ENCODE measurements at places on chromosomes 16 and 17.

DNA sequence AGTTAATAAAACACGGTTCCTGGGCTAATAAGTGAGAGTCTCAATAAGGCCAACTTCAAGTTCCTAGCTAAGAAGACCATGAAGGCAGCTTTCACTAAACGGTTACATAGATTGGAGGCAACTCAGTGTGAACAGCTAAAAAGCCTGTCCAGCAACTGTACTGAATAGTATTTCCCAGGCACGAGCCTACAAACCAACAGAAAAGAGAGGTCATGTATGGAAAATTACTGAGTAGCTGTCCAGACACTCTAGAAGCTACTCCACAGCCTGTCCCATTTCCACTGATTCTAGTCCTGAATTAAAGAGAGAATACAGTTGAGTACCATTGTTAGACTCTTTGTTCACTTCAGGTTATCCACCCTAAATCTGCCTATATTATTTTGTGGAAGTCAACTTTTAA lies 36.5 kb upstream of the C17orf78 start:
- DNase-seq: no peak

DNA sequence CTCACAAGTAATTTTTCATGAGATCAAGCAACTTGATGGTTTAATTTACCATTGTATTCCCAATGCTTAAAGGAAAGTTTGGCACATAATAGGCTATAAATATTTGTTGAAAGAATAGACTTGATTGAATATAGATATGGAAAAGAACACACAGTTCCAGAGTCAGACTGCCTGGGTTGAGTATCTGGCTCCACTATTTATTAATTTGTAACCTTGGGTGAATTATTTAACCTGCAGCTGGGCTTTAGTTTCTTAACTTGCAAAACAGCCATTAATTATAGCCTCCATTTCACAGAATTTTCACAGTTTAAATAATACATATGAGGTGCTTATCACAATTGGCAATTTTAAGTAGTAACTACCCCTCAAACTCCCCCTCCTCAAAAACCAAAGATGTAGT lies 73.6 kb downstream of the NCOR1 start:
- no peak for DNase-seq

- no peak for DNase-seq
These were observed 770 bp upstream of the MYH3 start for GRCh38 chr17:10657879-10658278.

DNA sequence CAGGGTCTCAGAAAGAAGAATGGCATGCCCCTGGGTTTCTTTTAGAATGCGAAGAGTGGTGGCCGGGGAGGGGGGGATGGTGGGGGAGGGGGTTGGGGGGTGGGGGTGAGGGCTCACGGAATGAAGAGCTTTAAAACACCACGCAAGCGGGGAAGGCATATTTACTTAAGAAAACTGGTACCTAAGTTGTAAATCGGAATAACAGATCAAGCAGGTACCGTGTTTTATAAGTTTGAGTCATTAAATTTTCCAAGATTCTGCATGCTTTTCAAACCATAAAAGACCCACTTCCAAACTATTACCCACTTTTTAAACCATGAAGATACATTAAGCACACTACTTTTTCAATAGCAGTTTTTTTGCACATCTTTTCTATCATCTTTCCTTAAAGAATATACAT lies 130.2 kb downstream of the STX8 start:
- no peak for DNase-seq

- no peak for DNase-seq
These were observed 61.2 kb upstream of the HSBP1 start for GRCh38 chr16:83746611-83747010.

DNA sequence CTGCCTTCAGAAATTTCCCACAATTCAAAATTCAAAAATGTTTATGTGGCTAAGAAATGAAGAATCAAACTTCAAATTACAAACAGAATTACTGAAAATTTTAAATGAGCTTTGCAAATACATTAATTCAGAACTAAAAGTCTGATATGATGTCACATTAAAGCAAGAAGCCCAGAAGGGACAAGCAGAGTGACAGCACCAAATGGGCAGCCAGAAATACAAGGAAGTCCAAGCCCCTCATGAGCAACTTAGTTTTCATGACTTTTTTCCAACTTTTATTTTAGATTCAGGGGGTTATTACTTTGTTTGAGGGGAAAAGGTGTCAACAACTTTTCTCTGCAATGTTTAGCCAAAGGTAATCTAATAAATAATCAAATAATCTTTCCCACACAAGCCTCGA lies 21.5 kb downstream of the UBE2G1 start:
- DNase-seq: no peak

DNA sequence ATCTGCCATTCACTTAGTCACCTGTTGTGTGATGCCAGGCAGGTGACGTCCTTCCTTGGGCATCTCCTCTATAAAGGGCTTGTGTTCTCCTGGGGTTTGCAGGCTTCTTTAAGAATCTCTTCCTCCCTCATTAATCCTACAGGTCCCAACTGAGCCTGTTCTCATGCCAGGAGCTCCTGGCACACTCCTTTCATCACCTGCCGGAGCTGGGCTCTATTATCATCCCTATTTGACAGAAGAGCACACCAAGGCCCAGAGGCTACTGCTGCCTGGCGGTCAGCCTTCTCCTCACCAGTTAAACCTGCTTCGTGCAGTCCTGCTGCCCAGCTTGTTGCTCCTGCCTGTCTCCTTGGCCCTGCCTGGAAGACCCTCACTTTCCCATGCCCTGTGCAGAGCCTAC lies 51.2 kb downstream of the RAI1 start:
- DNase-seq: no peak

DNA sequence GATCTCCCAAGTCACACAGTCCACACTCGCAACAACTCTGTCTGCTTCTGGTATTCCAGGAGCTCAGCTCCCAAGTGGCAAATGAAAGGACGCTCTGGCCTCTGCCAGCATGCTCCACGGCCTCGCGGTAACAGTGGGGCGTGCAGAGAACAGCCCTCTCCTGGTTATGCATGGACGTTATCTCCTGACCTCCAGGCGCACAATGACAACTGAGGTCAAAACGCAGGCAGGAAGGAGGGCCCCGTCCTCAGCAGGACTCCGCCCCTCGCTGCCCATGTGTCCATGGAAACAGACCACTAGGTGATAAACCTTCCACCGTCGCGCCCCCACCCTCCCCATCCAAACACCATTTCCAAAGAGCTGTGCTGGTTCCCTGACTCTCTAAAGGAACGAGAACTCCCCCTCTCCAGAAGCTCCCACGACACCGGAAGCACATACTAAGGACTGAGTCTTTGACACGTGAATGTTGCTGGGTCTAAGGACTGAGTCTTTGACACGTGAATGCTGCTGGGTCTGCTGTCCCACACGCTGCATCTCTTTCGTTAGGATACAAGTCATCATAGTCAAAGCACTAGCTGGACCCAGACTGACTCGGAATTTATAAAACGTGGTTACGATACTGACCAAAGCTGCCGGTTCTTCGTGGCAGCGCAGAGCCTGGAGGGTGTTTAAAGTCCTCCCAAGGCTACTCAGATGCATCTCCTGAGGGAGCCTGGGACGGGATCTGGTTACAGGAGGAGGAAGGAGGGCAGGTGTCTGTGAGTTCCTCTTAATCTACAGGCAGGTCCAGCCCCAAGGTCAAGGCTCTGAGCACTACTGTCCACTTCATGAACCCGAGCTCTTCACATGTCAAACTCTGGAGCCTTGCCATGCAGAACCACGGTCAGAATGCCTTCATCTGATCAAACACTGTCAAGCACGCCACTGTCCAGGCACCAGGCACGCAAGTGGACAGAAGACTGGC lies 43.9 kb downstream of the KLHDC4 start:
- DNase-seq: no peak

- peak; percentile 82 for DNase-seq
These were observed 381.7 kb downstream of the SLC39A11 start for GRCh38 chr17:72710834-72711233.

DNA sequence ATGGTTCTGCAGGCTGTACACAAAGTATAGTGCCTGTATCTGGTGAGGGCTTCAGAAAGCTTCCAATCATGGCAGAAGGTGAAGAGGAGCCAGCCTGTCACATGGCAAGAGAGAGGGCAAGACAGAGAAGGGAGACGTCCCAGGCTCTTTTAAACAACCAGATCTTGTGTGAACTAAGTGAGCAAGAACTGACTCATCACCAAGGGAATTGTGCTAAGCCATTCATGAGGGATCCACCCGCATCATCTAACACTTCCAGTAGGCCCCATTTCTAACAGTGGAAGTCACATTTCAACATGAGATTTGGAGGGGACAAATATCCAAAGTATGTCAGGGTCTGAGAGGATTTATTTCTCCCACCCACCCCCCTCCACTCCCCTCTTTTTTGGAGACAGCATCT lies 56.2 kb upstream of the ELAC2 start:
- DNase-seq: peak; percentile 36

GRCh38 chr16:85699628-85700027 lies 10.9 kb upstream of the GINS2 start:
- DNase-seq: peak; percentile 29

- peak; percentile 54 for DNase-seq
These were observed 3.7 kb downstream of the BAHCC1 start for GRCh38 chr17:81398832-81399411.

DNA sequence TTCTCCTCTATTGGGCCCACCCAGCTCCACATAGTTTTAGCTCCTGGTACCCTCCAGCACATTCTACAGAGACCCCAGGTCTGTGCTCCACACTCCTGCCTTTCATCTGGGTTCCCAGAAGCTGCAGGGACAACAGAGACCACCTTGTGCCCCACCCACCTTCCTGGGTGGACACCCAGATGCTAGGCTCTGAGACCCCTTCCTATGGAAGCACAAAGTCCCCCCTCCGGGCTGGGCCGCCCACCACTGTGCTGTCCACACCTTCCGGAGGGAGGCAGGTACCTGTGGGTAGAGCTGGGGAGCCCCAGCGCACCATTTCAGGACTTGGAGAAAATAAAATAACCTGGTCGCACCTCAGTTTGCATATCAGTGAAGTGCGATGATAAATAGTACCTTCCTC lies 224.9 kb upstream of the FOXF1 start:
- DNase-seq: no peak

DNA sequence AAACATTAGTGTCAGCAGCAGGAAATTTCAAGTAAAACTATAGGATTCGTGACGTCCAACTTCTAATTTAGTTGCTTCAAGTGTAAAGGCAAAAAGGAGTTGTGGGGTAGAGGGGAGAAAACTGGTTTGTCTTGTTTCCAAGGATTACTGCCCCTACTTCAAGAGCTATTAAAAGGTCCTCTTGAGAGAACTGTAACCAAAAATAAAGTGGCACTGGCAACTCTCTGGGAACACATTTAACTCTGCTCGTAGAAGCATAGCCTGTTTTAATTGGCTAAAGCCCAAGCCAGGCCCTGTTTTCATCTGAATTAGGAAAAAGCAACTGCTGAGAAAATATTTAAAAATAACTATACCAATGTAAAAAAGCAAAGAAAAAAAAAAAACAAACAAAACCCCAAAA lies 51.8 kb upstream of the AKAP1 start:
- DNase-seq: no peak

- peak; percentile 90 for DNase-seq
These were observed 97.8 kb upstream of the MAF start for GRCh38 chr16:79698341-79698753.

GRCh38 chr17:969811-970355 lies 9.7 kb downstream of the NXN start:
- DNase-seq: peak; percentile 60

DNA sequence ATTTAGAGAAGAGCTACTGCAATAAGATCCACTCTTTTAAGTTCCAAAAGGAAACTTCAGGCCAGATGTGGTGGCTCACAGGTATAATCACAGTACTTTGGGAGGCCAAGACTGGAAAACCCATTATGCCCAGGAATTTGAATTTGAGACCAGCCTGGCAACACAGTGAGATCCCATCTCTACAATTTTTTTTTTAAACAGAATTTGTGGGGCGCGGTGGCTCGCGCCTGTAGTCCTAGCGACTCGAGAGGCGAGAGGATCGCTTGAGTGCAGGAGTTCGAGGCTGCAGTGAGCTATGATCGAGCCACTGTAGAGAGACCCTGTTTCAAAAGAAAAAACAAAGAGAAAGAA lies 793 bp downstream of the COG7 start:
- no peak for DNase-seq

DNA sequence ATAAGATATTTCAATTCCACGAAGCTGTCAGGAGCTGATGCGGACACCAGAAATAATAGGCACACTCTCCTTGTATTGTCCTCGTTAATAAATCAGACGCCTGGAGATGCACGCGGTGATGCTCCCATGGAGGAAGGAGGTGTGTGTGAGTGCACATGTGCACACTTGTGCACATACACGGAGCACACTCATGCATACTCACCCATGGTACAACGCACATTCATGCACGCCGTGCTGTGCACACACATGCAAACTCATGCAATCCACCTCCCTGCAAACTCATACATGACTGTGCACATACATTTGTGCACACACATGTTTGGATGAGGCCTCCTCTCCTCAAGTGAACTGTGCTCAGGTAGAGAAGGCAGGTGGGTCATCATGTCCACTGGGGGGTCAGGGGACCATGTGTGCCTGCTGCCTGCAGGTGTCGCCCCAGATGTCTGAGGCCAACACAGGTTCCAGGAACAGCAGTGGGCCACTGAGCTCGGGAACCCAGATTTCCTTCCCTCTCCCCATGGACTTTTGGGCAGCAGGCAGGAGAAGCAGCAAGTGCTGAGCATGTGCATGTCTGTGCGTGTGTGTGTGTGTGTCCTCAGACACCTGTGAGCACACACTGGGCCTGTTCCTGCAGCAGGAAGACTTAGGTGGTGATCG lies 165.3 kb downstream of the SDK2 start:
- DNase-seq: no peak

GRCh38 chr17:67311575-67311974 lies 54.8 kb downstream of the PSMD12 start:
- no peak for DNase-seq

- no peak for DNase-seq
These were observed 226.8 kb downstream of the CHD9NB start for GRCh38 chr16:52825892-52826291.

DNA sequence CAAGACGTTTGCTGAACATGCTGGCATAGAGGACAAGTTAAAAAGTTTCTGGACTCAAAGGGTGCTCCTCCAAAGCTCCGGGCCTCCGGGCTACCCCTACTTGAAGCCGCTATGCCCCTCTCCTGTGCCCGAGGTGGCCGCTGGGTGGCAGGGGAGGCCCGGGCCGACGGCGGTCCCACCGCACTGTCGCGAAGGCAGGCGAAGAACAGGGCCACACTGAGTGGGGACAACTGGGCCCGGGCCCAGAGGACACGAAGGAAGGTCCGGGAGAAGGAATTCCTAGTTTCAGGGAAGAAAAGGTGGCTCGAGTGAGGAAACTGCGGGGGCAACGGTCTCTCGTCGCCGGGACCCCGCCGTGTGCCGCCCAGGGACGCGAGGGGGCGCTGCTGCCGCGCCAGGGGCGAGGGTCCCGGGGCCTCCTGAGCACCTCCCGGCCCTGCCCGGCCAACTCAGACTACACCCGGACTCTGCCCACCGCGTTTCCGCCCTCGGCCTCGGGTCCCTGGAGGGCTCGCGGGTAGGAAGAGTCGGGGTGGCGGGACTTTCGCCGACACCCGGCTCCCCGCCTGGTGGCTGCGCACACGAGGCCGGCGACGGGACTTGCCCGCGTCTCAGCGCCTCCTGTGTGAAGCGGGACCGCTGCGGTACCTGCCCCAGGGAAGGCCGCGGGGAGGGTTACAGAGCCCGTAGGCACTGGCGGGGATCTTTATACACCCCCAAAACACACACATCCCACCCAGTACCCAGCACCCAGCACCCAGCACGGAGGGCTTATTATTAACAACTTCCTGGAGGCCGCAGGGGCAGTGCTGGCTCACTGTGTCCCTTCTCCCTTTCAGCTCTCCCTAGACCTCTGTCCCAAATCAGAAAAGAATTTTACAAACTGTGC lies 772 bp upstream of the CHCT1 start:
- peak; percentile 64 for DNase-seq

GRCh38 chr17:75346906-75347305 lies 57.7 kb upstream of the SLC25A19 start:
- DNase-seq: no peak
